Foreskin keratinocyte (primary cell): ENCODE measurements at places on chromosomes 6 and 20. TPM values are rescaled to one million over a fixed set of nuclear protein-coding genes. Genes with fewer than 3 reads are reported as not detected.

Gene BPIFB4
- not detected in 2 replicates for total RNA-seq

GRCh38 chr6:24720131-24720603, 1.2 kb upstream of the C6orf62 start:
- DNase-seq: no peak

GRCh38 chr6:111591901-111592461, 13.7 kb downstream of the TRAF3IP2 start:
- DNase-seq: peak; percentile 85

GRCh38 chr6:100212131-100212530, 218.1 kb upstream of the MCHR2 start:
- DNase-seq: no peak

Gene OR2H1
- total RNA-seq: not detected in 2 replicates

DNA sequence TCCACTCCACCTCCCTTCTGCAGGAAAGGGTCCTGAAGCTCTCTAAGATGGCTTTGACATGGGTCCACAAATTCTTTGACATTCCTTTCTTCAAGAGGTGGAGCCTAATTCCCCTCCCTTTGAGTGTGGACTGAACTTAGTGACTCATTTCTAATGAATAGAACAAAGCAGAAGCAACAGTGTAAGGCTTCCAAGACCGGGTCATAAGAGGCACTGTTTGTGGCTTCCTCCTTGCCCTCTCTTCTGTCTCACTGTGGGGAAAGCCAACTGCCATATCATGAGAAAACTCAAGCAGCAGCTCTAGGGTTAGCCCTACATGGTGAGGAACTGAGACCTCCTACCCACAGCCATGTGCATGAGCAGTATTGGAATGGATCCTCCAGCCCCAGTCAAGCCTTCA, 5.9 kb upstream of the CDK5RAP1 start:
- no peak for DNase-seq

Gene RGS17
- total RNA-seq: 0.24 and 0.32 TPM in 2 replicates

Gene RIPOR2
- total RNA-seq: 0.04 TPM in 1 of 2 replicates, not detected in the other

GRCh38 chr20:1629321-1629720, 9.5 kb upstream of the SIRPB1 start:
- no peak for DNase-seq

DNA sequence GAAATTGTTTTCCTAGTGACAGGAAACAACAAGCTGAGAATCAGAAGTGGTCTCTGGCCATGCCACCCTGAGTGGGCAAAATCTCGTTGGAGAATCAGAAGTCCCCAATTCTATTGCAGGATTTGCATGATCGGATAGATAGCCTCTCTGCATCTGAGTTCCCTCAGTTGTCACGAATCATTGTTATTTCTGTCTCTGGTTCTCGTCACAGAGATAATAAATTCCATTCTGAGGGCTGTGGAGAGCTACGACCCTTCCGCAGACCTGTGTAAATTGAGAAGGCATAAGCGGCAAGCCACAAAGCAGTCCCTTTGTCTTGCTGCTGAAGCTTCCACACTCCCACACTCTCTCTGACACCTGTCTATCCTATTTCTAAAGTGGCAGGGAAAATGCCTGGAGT, 102.4 kb upstream of the CNR1 start:
- no peak for DNase-seq

DNA sequence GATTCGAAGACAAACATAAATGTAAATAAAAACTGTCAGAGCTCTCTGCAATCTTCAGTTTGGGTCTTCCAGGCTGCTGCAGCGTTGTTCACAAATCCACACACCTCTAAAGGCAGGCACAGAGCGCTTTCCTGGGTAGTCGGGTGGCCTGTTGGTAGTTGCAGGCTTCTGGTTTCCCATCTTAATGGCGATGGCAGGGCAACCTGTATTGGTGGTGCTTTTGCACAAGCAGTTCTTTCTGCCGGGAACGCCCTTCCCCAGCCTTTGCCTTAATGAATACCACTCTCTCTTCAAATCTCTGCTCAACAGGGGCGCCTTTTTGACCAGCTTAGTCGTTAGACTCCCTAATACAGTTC, 723 bp upstream of the IFT52 start:
- DNase-seq: no peak

- DNase-seq: no peak
These were observed 4.9 kb downstream of the MTCL3 start for GRCh38 chr6:127514179-127514772.

Gene KIF25
- not detected in 2 replicates for total RNA-seq

DNA sequence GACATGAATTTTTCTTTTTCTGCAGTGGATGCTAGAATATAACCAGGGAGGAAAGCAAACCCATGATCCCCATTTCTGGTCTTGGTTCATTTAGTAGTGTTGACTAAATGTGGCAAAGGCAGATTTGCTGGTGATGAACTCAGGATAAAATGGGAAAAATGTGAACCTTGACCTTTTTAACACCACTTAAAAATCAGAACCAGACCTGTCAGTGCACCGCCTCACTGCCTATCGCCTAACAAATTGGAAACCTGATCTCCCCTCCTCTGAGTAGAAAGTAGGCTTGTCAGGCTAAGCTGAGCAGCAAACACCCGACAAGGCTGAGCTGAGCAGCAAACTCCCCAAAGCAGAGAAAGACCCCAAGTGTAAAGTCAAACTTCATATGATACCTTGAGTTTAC, 254.8 kb downstream of the FOXC1 start:
- DNase-seq: no peak

Gene VSTM2L
- total RNA-seq: 0.14 and 0.25 TPM in 2 replicates

DNA sequence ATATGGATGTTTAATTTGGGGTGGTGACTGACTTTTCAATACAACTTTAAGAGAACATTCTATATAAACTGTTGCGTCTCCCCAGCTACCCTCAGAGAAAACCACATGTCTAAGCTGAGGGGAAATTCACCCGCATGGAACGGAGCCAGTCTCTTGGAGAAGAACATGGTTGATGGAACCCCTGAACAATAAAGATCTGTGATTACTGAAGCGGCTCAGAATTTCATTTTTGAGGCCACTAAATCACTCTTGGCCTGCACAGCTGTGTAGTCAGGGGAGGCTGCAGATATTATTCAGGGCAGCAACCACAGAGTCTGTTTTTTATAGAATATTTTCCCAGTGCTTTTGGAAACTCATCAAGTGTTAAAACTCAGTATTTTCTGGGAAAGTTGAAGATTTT, 73.8 kb downstream of the EYA4 start:
- DNase-seq: no peak

DNA sequence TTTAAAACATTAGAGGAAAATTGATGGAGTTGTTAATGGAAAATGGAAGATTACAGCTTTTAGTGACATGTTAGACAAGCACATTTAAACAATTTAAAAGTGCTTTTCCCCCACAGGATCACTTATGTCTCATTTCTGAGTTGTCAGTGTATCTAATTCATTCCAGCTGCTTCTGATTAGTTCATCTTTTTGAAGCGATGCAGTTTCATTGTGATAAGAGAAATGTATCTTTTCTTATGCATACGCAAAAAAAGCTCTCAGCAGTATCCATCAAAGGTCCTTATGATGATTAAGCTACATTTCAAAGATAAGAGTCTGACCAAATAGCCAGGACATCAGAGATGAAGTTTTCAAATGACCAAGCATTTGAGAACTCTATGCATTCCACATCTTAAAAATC, 572.6 kb upstream of the SYNCRIP start:
- DNase-seq: no peak

- DNase-seq: no peak
These were observed 52.7 kb upstream of the MYB start for GRCh38 chr6:135128268-135128914.

Gene SNAP91
- total RNA-seq: not detected in 2 replicates
